ENCODE measurements at places on chromosomes 1 and 21. TPM values are rescaled to one million over a fixed set of nuclear protein-coding genes. Genes with fewer than 3 reads are reported as not detected.
A peak's percentile ranks its signal among the peaks of the same experiment; 100 is the strongest.

GRCh38 chr21:31425138-31425537 is 81.1 kb upstream of the TIAM1 start:
- H3K4me1 ChIP-seq: no peaks in the 10 kb centered on the region
- no peak overlapping the region for H3K27ac ChIP-seq
- no peak for DNase-seq

DNA sequence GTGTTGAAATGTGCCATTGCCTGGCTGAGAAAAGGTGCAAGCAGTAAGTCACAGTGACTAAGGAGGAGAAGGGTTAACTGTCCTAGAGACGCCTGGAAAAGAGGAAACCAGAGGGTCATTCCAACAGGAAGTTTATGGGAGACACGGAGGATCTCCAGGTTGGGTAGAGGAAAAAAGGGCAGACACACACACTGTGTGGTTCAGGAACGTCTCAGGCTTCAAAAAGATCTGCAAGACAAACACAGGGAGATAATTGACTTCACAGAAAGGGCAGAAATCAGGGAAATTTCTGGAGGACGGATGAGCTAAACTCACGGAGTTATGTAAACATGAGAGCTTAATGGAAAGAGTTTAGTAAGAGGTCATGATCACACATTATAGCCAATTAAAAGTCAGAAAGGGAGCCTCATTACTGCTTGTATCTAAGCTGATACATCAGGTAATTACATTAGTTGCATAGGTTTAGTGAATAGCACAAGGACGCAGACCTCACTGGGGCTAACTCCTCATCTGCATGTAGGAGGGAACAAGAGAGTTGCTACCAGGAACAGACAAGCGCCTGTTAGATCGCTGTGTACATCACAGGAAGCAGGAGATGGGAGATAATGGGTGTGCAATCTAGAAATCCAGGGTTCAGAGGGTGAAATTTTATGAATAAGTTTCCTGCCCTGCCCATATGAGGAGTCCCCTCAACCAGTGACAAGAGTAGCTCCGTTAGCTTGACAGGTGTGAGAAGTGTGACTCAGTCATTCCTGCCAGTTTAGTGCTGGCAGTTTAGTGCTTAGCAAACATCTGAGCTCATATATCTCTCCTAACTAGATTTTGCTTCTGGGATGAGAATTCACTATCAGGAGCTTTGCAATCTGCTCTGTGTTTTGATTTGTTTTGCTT is 96.6 kb upstream of the TNR start:
- DNase-seq: peak; percentile 2
- no peaks in the 10 kb centered on the region for H3K36me3 ChIP-seq
- H3K4me1 ChIP-seq: no peaks in the 10 kb centered on the region
- H3K4me3 ChIP-seq: no peak overlapping the region
- no peaks in the 10 kb centered on the region for H3K27me3 ChIP-seq

DNA sequence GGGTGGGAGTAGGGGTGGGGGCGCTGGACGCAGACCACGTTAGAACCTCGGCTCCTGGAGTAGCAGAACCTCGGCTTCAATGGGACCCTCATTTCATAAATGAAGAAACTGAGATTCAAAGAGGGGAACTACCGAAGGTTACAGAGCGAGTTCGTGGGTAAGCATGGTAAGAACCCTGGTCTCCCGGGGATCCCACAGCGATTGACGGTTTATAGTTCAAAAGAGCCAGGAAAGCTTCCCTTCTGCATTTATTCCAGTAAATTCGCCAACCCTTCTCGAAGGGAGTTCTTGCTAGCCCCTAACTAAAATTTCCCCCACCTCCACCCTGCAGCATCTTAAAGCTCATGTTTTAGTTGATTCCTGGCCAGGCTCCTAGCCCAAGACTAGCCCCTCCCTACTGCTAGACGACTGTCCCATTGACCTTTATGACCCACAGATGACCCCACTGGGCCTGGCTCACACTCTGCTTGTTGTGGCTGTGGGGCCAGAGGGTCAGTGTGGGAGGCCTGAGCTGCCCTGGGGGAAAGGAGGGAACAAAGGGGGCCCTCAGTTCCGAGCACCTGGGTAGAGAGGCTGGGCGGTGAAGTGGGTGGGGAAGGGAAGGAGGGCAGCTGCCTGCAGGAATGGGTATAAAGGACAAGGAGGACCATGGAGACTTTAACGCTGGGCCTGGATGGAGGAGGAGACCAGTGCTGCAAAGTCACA is 558 bp upstream of the KIF21B start:
- peak; percentile 59 for DNase-seq
- no peak overlapping the region for H3K4me3 ChIP-seq
- no peaks in the 10 kb centered on the region for H3K36me3 ChIP-seq
- no peaks in the 10 kb centered on the region for H3K27me3 ChIP-seq
- H3K4me1 ChIP-seq: peaks cover 50% of the 10 kb centered on the region
- no peak overlapping the region for H3K27ac ChIP-seq

DNA sequence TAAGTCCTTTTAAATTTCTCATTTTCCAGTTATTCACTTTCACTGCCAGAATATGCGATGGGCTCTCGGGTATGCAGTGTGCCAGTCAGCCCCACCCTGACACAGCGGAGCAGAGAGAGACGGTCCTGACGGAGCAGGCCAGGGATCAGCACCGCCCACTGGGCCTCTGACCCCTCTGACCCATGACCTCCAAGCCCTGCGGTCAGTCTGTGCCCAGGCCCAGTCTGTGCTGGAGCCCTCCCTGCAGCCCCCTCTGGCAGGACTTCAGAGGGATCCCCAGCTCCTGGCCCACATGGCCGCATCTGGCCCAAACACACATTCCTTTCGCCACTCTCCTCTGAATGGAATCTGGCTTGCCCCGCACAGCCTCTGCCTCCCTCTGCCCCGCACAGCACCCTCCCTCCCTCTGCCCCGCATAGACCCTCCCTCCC is 43.4 kb upstream of the COL6A2 start:
- H3K4me1 ChIP-seq: peaks cover 36% of the 10 kb centered on the region
- no peaks in the 10 kb centered on the region for H3K36me3 ChIP-seq
- peaks cover 7% of the 10 kb centered on the region for H3K27me3 ChIP-seq
- no peak for DNase-seq
- no peak overlapping the region for H3K4me3 ChIP-seq

GRCh38 chr1:89820422-89821321 is at the start of gene LRRC8D:
TSS of gene LRRC8D (plus strand) at chr1:89821032. CDS start at chr1:89933069, 112,037 bp downstream.
- peak within 1 kb of the TSS; percentile 85 for H3K27ac ChIP-seq
- H3K27me3 ChIP-seq: no peaks in the 10 kb centered on the region
- H3K36me3 ChIP-seq: peaks cover 14% of the 10 kb centered on the region
- DNase-seq: peak; percentile 88
- H3K4me3 ChIP-seq: peak within 1 kb of the TSS; percentile 77

GRCh38 chr1:1083416-1084371 is 9.6 kb upstream of the RNF223 start:
- H3K4me3 ChIP-seq: no peak overlapping the region
- no peak overlapping the region for H3K27ac ChIP-seq
- H3K4me1 ChIP-seq: peaks cover 82% of the 10 kb centered on the region
- H3K36me3 ChIP-seq: peaks cover 24% of the 10 kb centered on the region

DNA sequence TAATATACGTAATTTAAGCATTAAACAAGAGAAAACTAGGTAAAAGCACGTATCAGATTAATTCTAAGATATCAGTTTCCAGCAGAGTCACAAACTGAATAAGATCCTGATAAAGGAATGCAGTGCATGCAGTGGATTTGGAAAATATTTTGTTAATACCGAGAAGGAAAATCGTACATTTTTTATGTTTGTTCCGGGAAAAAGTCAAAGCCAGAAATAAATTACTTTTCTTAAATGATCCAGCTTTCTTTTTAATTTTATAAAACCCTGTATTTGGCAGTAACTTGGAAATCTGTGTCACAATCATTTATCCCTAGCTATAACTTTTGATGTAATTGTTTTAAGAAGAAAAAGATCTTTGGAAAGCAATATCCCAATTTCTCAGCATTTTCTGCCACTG is 955 bp downstream of the PALMD start:
- no peaks in the 10 kb centered on the region for H3K36me3 ChIP-seq
- H3K27ac ChIP-seq: peak overlapping the region; percentile 63
- no peaks in the 10 kb centered on the region for H3K27me3 ChIP-seq
- peak overlapping the region; percentile 31 for H3K4me3 ChIP-seq
- H3K4me1 ChIP-seq: peaks cover 6% of the 10 kb centered on the region

DNA sequence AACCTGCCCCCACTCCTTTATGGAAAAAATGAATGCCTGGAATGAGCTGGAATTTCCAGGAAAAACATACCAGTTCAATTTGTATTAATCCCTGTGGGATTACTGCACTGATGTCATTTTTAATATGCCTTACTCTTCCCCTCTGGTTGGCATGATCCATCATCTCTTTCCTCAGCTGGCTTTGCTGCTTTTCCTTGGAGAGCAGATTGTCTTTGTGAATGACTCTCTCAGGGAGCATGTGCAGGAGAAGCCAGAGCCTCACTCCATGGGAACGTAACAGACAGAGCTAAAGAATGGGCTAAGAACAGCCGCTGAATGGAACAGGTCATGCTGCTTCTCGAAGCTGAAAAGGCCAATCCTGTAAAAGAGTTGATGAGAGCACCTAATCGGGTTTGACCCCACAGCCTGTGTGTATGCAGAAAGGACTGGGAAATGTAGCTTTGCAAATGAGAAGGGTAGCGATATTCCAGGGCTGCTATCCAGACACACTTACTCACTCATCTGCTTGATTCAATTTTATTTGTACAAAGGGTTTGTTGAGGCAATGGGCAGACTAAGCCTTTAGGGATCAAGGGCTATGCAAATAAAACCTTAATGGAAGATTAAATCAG is 20.7 kb downstream of the PHC2 start:
- no peaks in the 10 kb centered on the region for H3K36me3 ChIP-seq
- no peaks in the 10 kb centered on the region for H3K4me1 ChIP-seq
- no peak overlapping the region for H3K4me3 ChIP-seq

GRCh38 chr1:224431726-224432125 is 2.9 kb downstream of the WDR26 start:
- H3K36me3 ChIP-seq: peaks cover 36% of the 10 kb centered on the region
- peaks cover 29% of the 10 kb centered on the region for H3K4me1 ChIP-seq
- peak overlapping the region; percentile 80 for H3K27ac ChIP-seq
- peak overlapping the region; percentile 77 for H3K4me3 ChIP-seq
- H3K27me3 ChIP-seq: no peaks in the 10 kb centered on the region

Gene FCGR2B
- 3.1 TPM for total RNA-seq
